ENCODE measurements at places on chromosomes 3 and 15.

- no peak overlapping the region for H3K4me3 ChIP-seq
- no peak overlapping the region for H3K27ac ChIP-seq
Measured at GRCh38 chr3:48119505-48120193, 68.6 kb downstream of the CDC25A start.

DNA sequence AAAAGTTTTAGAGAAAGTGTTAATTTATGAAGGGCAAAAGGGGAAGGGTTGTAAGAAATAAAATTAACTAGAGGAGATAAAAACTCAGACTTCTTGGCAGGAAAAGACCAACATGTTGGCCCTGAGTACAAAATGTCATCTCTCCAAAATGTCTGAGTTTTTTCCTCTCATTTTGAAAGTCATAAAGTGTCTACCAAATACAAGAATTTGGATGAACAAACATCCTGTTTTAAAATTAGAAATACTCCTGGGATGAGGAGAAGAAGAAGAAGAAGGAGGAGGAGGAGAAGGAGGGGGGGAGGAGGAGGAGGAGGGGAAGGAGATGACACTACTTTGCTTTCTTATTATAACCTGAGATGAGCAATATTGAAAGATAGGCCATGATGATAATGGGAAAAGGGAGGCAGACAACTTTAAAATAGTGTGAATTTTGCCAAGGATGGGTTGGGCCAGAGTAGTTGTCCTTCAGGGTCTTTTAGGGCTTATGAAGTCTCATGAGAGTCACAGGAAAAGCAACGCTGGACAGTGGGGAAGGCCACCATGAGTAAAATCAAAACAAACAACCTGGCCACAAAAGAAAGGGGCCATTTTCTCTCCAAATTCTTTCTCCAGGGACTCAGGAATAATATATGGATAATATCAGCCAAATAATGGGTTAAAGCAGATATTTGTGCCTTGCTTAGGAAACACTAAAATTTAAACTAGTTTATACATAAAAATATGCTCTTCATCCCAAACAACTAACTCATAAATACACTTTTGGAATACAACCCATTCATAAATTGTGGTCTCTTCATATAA lies 632.9 kb downstream of the EPHA3 start:
- H3K27ac ChIP-seq = no peak overlapping the region
- no peaks in the 10 kb centered on the region for H3K36me3 ChIP-seq
- no peak overlapping the region for H3K4me3 ChIP-seq
- DNase-seq = peak; percentile 76
- no peaks in the 10 kb centered on the region for H3K4me1 ChIP-seq
- no peaks in the 10 kb centered on the region for H3K27me3 ChIP-seq

DNA sequence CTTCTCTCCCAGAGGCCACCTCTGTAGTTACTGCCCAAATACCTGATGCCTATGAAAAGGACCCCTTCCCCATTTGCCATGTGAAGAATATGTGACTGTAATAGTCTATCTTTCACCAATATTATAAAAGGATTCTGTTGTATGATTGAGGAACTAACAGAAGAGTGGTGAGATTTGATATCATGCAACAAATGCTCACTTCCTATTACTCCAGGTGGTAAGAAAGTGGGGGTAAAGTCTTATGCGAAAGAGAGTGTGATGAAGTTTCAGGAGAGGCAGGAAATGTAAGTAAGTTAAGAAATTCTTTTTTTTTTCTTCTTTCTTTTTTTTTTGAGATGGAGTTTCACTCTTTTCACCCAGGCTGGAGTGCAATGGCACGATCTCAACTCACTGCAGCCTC lies 24.4 kb upstream of the RAP2B start:
- no peaks in the 10 kb centered on the region for H3K27me3 ChIP-seq
- no peak overlapping the region for H3K27ac ChIP-seq

- no peak overlapping the region for H3K27ac ChIP-seq
- no peaks in the 10 kb centered on the region for H3K27me3 ChIP-seq
- H3K4me1 ChIP-seq = no peaks in the 10 kb centered on the region
- DNase-seq = no peak
Measured at GRCh38 chr3:169002689-169003088, 660.8 kb downstream of the MECOM start.

DNA sequence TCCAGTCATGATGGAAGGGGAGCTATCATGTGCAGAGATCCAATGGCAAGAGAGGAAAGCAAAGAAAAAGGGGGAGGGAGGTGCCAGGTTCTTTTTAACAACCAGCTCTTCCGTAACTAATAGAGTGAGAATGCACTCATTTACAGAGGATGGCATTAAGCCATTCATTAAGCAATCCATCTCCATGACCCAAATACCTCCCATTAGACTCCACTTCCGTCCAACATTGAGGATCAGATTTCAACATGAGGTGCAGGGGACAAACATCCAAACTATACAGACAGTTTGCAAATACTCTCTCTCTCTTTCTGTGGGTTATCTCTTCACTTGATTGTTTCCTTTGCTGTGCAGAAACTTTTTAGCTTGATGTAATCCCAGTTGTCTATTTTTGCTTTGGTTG lies 21.2 kb downstream of the ZDHHC23 start:
- no peaks in the 10 kb centered on the region for H3K27me3 ChIP-seq
- no peaks in the 10 kb centered on the region for H3K36me3 ChIP-seq

- H3K4me1 ChIP-seq = no peaks in the 10 kb centered on the region
- H3K36me3 ChIP-seq = no peaks in the 10 kb centered on the region
- H3K27ac ChIP-seq = no peak overlapping the region
- no peak for DNase-seq
Measured at GRCh38 chr3:55294557-55294956, 192.5 kb downstream of the WNT5A start.

DNA sequence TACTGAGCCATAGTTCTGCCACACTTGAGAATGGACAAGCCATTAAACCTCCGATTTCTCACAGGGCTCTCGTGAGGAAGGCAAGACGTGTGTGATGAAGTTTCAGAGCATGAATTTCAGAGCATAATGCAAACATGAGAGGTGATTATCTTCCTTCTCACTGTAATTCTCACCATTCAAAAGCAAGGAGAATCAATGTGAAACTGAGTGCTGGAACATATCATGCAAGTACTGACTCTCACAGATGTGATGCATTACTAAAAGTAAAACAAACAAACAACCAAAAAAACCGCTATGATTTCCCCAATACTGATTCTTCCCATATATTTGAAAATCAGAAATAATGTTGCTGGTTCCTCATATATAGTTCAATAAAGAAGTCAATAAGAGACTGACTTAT lies 23.7 kb downstream of the P3H2 start:
- peak overlapping the region; percentile 40 for H3K27ac ChIP-seq
- H3K4me1 ChIP-seq = peaks cover 13% of the 10 kb centered on the region
- DNase-seq = no peak

DNA sequence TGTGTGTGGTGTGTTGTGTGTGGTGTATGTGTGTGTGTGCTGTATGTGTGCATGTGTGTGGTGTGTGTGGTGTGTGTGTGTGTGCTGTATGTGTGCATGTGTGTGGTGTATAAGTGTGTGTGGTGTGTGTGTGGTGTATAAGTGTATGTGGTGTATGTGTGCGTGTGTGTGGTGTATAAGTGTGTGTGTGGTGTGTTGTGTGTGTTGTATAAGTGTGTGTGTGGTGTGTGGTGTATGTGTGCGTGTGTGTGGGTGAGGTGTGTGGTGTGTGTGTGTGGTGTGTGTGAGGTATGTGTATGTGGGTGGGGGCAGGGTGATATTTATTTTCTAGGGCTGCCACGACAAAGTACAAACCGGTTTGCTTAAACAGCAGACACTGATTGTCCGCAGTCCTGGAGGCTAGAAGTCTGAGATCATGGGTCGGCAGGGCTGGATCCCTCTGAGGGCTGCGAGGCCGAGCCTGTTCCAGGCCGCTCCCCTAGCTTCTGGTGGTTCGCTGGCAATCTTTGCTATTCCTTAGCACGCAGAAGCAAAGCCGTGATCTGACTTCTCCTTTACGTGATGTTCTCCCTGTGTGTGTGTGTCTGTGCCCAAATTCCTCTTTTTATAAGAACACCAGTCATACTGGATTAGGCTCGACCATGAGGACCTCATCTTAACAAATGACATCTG lies 160.2 kb downstream of the XXYLT1 start:
- peaks cover 23% of the 10 kb centered on the region for H3K4me1 ChIP-seq
- H3K27me3 ChIP-seq = no peaks in the 10 kb centered on the region
- peak overlapping the region; percentile 29 for H3K27ac ChIP-seq
- no peaks in the 10 kb centered on the region for H3K36me3 ChIP-seq

Measured in muscle of leg (tissue), 16 donors.